ENCODE measurements at places on chromosomes 16 and 17. TPM values are rescaled to one million over a fixed set of nuclear protein-coding genes. Genes with fewer than 3 reads are reported as not detected.

Gene RPL13
- 2,174 TPM for total RNA-seq

Gene TUBB3
- 3.9 TPM for total RNA-seq

Gene ATAD5
- 29.0 TPM for total RNA-seq

Gene NPB
- 0.11 TPM for total RNA-seq

Gene CIITA
- 34.4 TPM for total RNA-seq

Gene PRR35
- not detected for total RNA-seq

Gene C17orf107
- 0.20 TPM for total RNA-seq

Gene OR2C1
- not detected for total RNA-seq

Gene ABCA3
- total RNA-seq: 6.6 TPM

Gene CEP295NL
- not detected for total RNA-seq

Gene CDH11
- not detected for total RNA-seq

Gene RPH3AL
- 3.5 TPM for total RNA-seq

Gene PERCC1
- not detected for total RNA-seq

Gene SHISA6
- total RNA-seq: not detected

Gene TMEM204
- total RNA-seq: 40.3 TPM

Gene MPV17L
- total RNA-seq: not detected

Gene HEATR9
- 0.45 TPM for total RNA-seq

Gene CFAP52
- total RNA-seq: not detected
